ENCODE measurements at places on chromosomes 3 and 15. TPM values are rescaled to one million over a fixed set of nuclear protein-coding genes. Genes with fewer than 3 reads are reported as not detected.

Gene FOXL2NB
- under 0.01 TPM for total RNA-seq

Gene INAFM2
- 7.3 TPM for total RNA-seq

Gene CD276
- 104 TPM for total RNA-seq

Gene PLA2G4D
- not detected for total RNA-seq

Gene SFMBT1
- 6.7 TPM for total RNA-seq

Gene SOX2
- total RNA-seq = not detected
